ENCODE measurements at places on chromosomes 16 and 17.
A peak's percentile ranks its signal among the peaks of the same experiment; 100 is the strongest.

DNA sequence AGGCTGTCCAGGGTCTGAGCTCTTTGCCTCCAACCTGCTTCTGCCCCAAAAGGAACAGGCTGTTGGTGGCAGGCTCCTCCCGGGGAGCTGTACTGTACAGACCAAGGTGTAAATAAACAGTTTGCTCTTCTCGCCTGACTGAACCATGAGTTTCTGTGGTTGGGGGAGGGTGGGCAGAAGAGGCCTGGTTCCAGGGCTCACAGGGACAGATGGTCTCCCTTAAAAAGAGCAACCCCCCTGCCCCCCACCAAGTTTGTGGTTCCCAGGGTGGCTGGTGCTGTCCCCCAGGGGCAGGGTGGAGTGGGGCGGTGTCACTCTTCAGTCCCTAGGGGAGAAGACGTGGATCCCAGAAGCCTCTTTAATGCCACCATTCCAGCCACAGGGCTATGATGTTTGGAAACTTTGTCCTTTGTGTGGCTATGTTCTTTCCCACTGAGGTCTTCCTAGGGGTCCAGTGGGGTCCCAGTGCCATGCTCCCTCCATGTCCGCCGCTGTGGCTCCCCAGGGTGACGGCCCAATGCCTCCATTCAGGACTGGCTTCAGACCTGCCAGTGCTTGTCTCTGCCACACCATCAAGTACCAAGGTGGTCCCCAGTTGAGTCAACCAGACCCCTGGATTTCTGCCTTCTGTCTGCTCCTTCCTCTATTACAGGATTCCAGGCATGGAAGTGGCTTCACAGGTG, 146.7 kb downstream of the RAB11FIP4 start:
- DNase-seq, result no peak

- DNase-seq, result peak; percentile 87
These were observed at the start of gene ICAM2 for GRCh38 chr17:64020056-64020766. TSS of gene ICAM2 (minus strand) at chr17:64020633. CDS start at chr17:64006691, 13,942 bp downstream.

GRCh38 chr17:17822616-17823015, 14.2 kb downstream of the SREBF1 start:
- DNase-seq, result no peak

GRCh38 chr17:77470800-77471733, 330.3 kb downstream of the SEC14L1 start:
- no peak for DNase-seq

DNA sequence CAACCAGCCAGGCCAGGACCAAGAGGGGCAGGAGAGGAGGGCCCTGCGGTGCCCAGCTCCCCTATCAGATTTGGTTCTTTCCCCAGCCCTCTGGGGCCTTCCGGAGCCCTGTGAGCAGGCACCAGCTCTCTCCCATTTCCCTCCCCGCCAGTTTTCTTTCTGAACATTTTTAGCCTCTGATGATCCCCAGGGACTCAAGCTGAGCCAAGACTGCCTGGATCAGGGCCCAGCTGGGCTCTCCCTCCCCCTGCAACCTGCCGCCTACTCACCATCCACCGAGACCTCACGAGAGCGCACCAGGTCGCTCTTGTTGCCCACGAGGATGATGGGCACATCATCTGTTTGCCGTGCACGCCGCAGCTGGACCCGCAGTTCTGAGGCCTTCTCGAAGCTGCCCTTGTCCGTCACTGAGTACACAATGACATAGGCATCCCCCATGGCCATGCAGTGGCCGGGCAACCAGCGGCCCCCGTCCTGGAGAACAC, 2.0 kb downstream of the RRAD start:
- no peak for DNase-seq

DNA sequence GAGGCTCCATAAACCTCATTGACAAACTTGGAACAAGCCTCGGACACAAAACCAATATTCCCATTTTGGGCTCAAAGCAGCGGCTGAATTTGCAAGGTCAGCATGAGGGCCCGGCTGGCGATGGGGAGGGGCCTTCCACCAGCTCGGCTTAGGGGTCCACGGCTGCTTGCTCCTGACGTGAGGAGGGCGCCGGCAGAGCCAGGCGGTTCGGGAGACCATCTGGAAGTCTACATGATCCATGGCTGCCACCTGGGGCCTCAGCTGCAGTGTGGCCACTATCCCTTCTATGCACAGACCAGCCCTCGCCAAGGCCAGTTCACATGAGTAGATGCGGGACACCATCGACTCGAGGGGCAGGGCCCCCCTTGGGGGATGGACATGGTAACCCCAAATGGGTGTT, 39.1 kb downstream of the NDEL1 start:
- no peak for DNase-seq

GRCh38 chr17:7141824-7142223, 27.2 kb upstream of the ASGR2 start:
- no peak for DNase-seq

- no peak for DNase-seq
These were observed 441.1 kb upstream of the MON1B start for GRCh38 chr16:76749780-76750375.

GRCh38 chr17:1905190-1905913, 75.5 kb downstream of the RPA1 start:
- DNase-seq, result no peak

DNA sequence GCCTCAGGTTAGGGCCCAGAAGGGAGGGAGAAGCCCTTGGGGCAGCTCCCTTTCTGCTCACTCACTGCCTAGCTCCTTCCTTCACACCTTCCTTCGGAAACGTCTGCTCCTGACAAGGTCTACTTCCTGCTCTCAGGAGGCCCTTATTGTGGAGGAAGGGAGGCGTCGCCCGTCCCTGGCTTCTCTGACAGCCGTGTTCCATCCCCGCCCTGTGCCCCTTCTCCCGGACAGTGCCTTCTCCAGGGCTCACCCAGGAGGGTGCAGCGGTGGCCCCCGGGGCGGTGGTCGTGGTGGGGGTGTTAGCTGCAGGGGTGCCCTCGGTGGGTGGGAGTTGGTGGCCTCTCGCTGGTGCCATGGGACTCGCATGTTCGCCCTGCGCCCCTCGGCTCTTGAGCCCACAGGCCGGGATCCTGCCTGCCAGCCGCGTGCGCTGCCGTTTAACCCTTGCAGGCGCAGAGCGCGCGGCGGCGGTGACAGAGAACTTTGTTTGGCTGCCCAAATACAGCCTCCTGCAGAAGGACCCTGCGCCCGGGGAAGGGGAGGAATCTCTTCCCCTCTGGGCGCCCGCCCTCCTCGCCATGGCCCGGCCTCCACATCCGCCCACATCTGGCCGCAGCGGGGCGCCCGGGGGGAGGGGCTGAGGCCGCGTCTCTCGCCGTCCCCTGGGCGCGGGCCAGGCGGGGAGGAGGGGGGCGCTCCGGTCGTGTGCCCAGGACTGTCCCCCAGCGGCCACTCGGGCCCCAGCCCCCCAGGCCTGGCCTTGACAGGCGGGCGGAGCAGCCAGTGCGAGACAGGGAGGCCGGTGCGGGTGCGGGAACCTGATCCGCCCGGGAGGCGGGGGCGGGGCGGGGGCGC, 231.9 kb downstream of the SEC14L1 start:
- peak; percentile 55 for DNase-seq

- DNase-seq, result no peak
These were observed 3.1 kb upstream of the CCDC42 start for GRCh38 chr17:8747742-8748141.

DNA sequence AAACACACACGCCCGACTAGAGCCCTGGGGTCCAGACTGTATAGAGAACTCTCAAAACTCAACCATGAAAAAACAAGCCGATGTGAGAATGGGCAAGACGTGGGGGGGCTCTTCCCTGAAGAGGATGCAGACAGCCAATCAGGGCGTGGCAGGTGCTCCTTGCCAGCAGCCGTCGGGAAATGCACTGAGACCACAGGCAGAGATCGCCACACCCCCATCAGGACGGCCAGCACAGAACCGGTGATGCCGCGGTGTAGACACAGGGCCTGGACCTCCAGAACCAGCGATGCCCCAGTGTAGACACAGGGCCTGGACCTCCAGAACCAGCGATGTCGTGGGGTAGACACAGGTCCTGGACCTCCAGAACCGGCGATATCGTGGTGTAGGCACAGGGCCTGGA, 169.2 kb downstream of the LAT start:
- no peak for DNase-seq

- DNase-seq, result no peak
These were observed 14.5 kb downstream of the GRB2 start for GRCh38 chr17:75390982-75391381.

GRCh38 chr16:52077607-52078006, 469.3 kb downstream of the TOX3 start:
- no peak for DNase-seq

GRCh38 chr16:20673882-20674683, 23.4 kb downstream of the ACSM1 start:
- no peak for DNase-seq

DNA sequence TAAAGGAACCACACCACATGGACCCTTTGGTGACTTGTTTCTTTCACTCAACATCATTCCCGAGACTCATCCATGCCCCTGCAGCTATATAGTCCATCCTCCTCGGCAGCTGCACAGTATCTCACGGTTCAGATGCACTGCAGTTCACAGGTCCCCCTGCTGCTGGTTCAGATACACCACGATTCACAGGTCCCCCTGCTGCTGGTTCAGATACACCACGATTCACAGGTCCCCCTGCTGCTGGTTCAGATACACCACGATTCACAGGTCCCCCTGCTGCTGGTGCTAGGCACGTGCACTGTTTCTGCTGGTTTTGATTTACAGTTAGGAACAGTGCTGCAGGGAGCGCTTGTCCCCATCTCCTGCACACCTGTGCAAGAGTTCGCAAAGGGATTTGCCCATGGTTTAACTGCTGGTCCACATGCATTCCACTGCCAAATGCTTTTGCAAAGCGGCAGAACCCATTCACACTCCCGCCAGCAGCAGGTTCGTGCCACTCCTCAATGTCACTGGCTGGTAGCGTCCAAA, 3.8 kb downstream of the HSDL1 start:
- no peak for DNase-seq

Measured in T-helper 9 cell (primary cell).